ENCODE measurements at places on chromosomes 7 and 10.

DNA sequence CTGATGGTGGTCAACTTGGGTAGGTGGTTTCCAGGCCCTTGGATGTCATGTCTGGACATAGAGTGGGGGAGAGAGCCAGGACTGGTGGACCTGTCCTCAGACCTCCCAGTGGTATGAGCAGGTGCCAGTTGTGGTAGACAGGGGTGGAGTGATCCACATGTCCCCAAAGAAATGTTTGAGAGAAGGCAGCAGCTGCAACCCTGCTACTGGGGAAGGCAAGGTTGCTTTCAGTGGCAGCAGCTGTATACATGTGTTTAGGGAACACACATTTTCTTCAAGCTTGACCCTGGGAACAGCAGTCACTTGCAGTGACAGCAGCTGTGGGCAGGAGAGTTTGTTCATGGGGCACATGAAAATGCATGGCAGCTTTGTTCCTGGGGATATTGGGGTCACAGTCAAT, 882.6 kb upstream of the C7orf33 start:
- no peak for DNase-seq

DNA sequence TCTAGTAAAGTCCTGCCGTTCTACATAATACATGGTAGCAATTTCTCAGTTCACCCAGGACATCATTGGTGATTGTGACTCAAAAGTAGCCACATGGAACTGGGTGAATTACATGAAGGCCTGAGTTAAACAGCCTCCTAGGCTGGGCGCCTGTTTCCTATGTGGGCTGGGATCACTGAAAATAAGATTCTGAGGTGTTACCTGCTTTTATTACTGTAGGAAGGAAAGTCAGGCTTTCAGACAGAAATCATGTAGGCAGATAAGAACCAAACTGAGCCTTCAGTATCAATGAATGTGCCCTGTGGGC, 160.4 kb downstream of the CAMK1D start:
- DNase-seq, result no peak

DNA sequence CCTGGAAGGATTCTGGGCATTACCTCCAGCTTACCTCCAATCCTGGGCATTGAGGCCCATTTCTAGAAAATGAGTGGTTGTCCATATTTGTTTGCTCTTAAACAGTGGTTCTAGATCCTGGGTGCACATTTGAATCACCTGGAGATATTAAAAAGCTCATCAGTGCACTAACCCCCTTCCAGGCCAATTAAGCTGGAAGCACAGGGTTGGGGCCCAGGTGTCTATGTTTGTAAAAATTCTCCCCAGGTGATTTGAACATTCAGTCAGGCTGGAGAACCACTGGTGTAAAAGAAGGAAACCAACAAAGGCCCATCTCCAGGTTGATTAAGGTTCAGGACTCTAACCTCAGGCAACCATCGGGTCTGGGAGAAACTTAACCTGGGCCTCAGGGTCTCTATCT, 102.6 kb upstream of the NANOS1 start:
- DNase-seq, result no peak

DNA sequence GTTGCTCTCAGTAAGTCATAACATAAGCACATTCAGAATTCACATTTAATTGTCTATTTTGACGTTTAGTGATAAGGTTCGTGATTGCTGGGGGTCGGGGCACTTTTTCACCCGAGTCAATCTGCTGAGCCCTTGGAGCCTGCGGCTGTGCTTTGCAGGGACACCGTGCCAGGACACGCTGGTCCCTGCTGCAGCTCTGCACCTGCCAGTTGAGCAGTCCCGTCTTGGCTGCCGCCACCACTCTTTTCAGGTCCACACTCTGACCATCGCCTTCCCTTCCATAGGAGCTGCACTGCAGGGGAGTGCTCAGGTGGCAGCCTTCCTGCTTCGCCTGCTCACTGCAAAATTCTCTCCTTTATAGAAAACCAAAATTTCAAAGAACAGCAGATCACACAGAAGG, 36.4 kb downstream of the CUL1 start:
- no peak for DNase-seq

GRCh38 chr10:33215154-33215553, 119.3 kb downstream of the NRP1 start:
- DNase-seq, result no peak

Data from glutamatergic neuron (in vitro differentiated cells).